ENCODE measurements at places on chromosomes 16 and 17. TPM values are rescaled to one million over a fixed set of nuclear protein-coding genes. Genes with fewer than 3 reads are reported as not detected.

- no peak for ATAC-seq
These were observed 2.3 kb downstream of the ALYREF start for GRCh38 chr17:81888988-81889595.

The TAC4 gene
- total RNA-seq = not detected

DNA sequence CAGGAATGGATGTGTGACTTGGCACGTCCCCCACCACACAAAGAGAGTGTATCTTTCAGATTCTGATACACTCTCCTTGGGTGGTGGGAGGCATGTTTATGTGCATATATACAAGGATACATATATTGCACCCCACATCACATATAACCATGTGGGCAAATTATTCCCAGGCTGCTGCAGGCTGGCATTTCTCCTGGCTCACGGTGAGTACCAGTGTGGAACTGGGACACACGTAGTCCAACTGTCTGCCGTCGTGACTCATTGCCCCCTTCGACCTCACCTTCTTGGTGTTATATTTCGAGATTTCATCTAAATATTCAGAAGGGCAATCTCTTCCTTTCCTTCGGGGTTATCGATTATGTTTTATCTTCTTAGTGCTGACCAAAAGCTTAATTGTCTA, 24.4 kb downstream of the ARHGAP44 start:
- ATAC-seq = no peak

DNA sequence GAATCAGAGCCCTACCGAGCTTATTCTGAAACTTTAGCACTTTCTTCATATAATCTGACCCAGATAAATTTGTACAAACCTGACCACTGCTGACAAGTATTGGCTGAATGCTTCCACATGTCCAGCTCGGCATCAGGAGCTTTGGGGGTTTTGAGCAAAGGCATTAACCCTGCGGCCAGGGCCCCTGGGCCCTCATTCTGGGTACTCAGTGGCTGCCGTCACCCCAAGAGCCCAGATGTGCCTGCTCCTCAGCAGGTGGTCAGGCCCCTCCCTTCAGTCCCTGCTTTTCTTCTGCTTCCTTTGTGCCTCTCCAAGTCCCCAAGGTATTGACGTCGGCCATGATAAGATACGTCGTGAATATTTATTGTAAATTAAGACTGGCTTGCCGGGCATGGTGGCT, 47.3 kb upstream of the CHMP6 start:
- no peak for ATAC-seq

The LLGL2 gene
- total RNA-seq = 82.1 TPM

All from esophagus mucosa (tissue), 1 donor.